Liver (tissue), 10 donors: ENCODE measurements at places on chromosomes 5 and 9. TPM values are rescaled to one million over a fixed set of nuclear protein-coding genes. Genes with fewer than 3 reads are reported as not detected.

DNA sequence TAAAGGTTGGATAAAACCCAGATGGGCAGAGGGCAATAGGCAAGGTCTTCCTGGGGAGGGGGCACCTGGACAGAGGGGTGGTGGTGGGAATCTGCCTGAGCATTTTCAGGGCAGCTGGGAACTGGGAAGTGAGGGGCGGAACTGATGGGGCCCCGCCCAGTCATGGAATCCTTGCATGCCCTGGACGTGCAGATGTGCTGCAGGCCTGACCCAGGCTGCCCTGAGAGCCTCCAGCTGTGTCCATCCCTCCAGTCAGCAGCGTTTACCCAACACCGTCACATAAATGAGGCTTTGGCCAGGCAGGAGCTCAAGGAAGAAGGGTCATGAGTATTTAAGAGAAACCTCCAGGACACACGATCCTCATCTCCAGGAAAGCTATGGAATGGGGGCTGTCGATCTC lies 70.3 kb downstream of the DAB2IP start:
- no peak for DNase-seq

DNA sequence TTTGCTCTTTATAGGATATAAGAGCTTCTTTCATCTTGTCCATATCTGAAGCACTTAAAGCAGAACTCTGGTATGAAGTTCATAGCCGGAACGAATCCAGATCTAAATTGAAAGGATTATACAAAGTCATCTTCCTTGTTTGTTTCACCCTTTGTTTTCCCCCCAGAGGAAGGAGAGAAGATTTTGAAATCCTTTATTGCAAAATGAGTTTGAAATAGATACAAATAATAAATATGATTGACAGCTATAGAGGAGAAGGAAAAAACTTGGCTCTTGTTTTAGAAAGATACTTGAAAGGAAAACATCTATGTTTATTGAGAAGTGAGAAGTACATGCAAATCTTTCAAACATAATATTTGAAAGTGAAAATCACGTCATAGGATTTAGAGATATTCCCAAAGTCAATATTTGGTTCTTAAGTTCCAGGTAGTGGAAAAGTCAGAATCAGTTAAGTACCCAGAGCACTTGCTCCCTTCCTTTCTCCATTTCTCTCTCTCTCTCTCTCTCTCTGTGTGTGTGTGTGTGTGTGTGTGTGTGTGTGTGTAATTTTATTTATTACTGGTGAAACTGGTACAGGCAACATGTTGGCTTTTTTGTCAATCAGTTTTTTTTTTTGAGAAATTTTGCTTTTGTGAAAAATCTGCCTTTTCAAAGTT lies 27.2 kb downstream of the PAM start:
- no peak for DNase-seq

- DNase-seq = no peak
Observed at GRCh38 chr5:122951658-122952057, 84.9 kb downstream of the PPIC start.

DNA sequence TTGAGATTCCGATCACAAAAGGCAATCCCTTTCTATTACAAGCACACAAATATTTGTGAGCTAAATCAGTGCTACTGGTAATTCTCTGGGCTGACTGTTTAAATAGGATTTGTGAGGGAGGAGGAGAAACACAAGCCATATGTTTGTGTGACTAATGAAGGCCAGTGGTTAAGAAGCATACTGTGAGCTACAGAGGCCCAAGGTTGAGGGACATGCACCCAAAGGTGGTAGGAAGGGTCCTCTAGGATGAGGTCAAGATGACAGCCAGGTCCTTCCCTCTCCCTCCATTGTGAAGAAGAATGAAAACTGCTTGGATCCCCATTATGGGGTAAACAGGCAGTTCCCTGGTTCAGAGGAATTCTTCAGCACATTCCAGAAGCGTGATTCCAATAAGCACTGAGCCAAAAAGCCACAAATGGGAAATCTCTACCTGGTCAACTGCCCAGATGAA lies 83.9 kb downstream of the SPOCK1 start:
- no peak for DNase-seq

GRCh38 chr5:170306381-170306831 lies 8.8 kb upstream of the LCP2 start:
- no peak for DNase-seq

IL4 gene
- not detected for total RNA-seq

SLC1A3 gene
- 3.3 TPM for total RNA-seq

CDO1 gene
- total RNA-seq = 212 TPM

SPTLC1 gene
- total RNA-seq = 38.0 TPM

GPX3 gene
- total RNA-seq = 72.9 TPM
